Chondrocyte (in vitro differentiated cells): ENCODE measurements at places on chromosomes 2 and 18. TPM values are rescaled to one million over a fixed set of nuclear protein-coding genes. Genes with fewer than 3 reads are reported as not detected.

GRCh38 chr2:31348618-31349017 is 65.9 kb downstream of the XDH start:
- DNase-seq, result no peak

GRCh38 chr2:70469961-70470360 is 83.7 kb downstream of the TGFA start:
- DNase-seq, result no peak

GRCh38 chr2:60486067-60486466 is 67.4 kb downstream of the BCL11A start:
- no peak for DNase-seq

DNA sequence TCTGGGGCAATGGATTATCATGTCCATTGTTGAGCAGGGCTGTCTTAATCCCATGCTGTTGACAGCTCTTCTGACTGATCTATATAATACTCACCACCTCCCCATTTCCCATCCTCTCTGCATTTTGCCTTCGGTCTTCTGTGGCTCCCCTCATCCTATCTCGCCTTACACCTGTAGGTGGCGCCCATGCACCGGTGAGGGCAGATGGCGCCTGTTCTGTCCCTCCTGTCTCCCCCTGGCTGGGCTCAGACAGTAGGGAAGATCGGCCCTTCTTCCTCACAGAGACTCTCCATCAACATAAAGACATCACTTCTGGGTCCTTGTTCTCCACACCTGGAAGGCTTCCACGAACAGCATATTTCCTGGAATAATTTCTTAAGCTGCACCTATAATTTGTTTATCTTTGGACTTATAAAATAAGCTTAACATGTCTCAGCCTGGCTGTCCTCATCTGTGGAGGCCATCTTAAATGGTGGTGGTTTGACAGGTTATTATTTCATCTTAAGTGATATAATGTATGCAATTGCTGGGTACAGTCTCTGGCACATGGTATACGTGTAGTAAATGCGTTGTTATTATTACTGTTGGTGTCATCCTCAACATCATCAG is 10.9 kb upstream of the CDH20 start:
- no peak for DNase-seq

GRCh38 chr2:174516501-174517378 is 29.9 kb upstream of the GPR155 start:
- no peak for DNase-seq

The ACMSD gene
- not detected in 3 replicates for total RNA-seq
